WERI-Rb-1 (cell line): ENCODE measurements at places on chromosomes 7 and 10.

GRCh38 chr7:149109969-149110368 lies 16.2 kb downstream of the ZNF425 start:
- DNase-seq = no peak

DNA sequence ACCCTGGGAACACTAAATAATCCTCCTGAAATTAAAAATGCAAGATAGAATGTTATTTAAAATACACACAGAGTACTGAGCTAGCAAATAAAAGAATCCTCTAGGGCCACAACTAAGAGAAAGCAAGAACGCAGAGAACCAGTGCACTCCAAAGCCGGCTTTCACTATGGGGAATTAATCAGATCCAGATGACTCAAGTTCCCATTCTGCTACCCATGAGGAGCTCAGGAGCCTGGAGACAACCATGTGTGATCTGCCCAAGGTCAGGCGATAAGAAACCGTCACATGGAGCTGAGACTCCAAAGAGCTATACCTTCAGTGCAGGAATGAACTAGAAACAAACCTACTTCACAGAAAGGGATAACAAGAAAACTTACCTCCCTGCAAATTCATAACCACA lies 19.5 kb upstream of the CYREN start:
- DNase-seq = no peak

DNA sequence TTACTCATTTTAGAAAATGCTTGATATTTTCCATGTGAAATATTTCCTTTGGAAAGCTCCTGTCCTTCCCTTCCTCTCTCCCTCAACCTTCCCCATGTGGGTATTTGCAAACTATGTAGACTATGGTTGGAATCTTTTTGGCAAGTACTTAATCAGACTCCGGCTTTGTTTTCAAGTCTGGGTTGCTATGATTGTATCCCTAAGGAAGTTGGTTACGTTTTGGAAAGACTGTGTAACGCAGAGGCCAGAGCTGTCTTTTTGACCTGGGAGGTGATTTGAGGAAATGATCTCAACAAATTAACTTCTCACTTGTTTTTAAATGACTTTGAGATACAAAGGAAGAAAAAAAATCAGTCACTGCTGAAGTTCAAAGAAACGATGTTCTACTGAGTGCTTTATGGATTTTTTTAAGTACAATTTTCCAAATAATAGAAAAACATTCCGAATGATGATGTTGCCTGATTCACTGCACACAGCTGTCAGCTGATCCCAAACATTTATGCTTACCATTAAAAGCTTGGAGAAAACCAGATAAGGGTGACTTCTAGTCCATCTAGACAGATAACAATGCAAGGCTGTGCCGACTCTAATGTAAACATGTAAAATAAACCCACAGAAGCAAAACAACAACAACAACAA lies 145.5 kb upstream of the CELF2 start:
- DNase-seq = no peak

GRCh38 chr10:3995302-3996210 lies 210.5 kb upstream of the KLF6 start:
- no peak for DNase-seq

DNA sequence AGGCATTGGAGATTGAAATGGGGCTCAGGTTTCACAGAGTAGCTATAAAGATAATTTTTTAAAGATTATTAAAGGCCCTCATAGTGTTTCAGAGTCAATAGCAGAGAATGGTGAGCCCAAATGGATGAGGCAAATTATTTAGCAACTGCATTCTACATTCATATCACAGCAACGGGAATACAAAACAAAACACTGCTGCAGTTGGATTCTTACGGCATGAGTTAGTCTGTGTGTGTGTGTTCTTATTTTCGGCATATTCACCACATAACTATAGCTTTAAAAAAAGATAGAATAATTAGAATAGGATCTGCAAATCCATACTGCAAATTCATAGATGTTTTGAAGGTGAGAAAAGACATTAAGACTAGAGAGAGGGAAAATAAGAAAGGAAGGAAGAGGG lies 66.0 kb downstream of the SUGCT start:
- no peak for DNase-seq

DNA sequence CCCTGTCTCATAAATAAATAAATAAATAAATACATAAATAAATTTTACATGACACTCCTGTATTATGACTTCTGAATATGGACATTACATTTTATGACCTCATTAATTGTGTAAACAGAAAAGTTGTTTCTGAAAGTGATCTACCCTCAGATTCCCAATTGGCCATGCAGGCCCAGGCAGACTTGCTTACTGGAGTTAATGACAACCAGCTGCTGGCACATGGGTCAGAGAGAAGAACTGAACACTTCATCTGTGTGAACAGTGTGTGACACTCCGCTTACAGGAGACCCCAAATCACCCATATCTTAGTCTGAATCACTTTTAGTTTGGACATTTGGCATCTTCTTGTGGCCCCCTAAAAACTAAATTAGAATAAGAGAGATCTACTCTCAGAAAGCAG lies 31.4 kb downstream of the PARP12 start:
- no peak for DNase-seq

DNA sequence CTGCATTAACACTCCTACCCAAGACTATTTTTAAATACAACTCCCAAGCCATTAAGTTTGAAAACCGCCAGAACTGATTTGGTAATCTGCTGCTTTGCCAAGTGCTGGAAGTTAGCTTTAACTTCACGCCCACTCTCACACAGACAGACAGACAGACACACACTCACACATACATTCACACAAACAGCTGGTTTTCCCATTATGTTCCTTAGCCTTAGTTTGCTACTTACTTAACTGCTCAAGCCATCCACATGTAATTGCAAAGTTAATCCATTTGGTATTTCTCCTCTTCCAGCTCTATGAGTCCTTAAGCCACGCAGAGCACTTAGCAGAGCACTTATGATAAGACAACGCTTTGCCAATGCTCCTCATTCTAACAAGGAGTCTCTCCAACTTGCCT lies 8.3 kb downstream of the COBL start:
- peak; percentile 43 for DNase-seq

DNA sequence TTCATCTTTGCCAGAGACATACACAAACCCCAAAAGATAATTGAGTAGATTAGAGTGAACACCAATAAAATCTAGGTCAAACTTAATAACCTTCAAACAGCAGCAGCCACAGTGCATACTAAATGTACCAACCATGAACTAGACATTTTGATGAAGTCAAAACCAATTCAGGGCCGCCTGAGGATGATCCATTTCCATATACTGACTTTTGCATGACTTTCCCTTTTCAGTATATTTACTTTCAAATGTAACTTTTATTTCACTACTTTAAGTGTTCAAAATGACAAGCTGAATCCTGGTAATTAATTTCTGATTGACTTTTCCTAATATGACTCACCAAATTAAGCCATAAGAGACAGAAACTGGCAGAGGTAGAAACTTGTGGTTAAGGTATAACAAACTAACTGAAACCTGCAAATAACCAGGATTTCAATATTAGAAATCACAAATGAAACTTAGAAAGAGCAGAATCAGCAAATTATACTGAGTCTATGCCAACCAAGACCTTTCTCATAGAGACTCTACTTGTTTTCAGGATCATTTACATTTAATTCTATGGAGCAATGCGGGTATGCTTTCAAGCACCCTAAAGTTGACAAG lies 171.9 kb upstream of the LRRN3 start:
- no peak for DNase-seq

DNA sequence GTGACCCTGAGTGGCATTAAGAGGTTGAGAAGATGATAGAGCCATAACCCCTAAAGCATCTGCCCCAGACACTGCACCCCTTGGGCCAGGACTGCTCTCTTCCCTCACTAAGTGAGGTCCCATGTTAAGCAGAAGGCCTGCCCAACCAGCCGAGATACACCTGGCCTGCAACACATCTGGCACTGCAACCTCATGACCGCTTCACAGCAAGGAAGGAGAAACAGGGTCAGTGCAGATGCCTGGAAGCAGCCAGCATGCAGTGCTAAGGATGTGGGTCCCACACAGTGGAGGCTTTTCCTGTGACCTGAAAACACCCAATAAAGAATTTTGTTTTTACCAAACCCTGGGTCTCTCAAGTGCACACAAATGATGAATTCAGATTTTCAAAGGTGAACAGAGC lies 7.4 kb downstream of the NOD1 start:
- no peak for DNase-seq

GRCh38 chr7:29454899-29455451 lies 108.7 kb upstream of the PRR15 start:
- no peak for DNase-seq

DNA sequence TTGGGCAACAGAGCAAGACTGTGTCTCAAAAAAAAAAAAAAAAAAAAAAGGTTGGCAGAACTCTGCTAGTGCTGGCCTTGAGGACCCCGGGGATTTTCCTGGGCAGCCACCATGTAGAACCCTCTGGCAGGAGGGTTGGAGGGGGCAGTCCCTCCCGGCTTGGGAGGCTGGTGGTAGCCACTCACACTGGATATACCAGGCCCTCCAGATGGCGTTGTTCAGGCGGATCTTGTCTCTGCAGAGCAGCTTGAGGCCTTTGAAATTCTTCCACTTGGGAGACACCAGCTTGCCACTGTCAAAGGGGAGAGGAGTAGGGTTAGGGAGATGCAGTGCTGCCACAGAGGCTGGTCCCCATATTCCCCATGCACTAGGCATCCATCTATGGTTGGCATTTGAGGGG lies 8.4 kb downstream of the MLXIPL start:
- peak; percentile 80 for DNase-seq

- no peak for DNase-seq
Observed at GRCh38 chr7:116509982-116510579, 10.5 kb downstream of the CAV2 start.

GRCh38 chr7:110944966-110945644 lies 145.8 kb upstream of the LRRN3 start:
- DNase-seq = no peak

- DNase-seq = no peak
Observed at GRCh38 chr10:110176141-110177030, 31.0 kb upstream of the MXI1 start.

GRCh38 chr10:46171661-46172060 lies 115.1 kb upstream of the ANTXRL start:
- DNase-seq = no peak

DNA sequence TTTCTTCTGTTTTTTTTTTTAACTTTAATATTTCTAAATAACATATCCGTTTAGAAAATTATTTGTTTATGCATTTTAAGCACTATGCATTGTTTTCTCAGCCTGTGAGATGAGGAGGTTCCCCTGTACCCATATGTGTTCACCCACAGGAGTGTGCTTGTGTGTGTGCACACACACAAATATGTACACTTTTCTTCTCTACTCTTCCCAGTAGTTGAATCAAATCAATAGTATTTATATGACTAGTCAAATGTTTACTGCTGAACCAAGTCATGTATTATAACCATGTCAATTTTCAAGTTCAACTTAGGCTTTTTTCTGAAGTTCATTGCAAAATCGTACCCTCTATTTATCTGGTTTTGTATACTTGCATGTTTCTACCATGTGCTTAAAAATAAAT lies 37.3 kb downstream of the HDAC9 start:
- no peak for DNase-seq
